AG08396 (cell line): ENCODE measurements at places on chromosomes 11 and 22.

DNA sequence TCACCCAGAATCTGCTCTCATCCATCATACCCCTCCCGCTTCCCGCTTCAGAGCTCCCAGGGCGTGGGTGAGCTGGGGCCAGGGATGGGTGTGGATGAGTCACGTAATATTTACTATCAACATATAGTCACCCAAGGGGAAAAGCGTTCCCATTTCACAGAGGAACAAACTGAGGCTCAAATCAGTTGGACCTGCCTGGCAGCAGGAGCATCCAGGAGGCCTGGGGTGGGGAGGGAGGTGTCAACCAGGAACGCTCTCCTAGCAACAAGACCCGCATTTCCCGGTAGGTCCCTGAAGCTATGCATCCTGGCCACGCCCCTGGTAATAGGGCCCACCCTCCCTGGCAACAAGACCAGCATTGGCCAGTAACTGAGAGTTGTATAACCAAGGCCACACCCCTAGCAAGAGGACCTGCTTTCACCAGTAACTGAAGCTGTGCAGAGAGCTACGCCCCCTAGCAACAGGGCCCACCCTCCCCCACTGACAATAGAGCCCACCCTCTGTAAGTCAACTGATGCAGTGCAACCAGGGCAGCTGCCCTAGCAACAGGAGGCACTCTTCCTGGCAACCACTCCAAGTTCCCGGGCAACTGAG lies 32.7 kb upstream of the TXNRD2 start:
- DNase-seq = peak; percentile 80

DNA sequence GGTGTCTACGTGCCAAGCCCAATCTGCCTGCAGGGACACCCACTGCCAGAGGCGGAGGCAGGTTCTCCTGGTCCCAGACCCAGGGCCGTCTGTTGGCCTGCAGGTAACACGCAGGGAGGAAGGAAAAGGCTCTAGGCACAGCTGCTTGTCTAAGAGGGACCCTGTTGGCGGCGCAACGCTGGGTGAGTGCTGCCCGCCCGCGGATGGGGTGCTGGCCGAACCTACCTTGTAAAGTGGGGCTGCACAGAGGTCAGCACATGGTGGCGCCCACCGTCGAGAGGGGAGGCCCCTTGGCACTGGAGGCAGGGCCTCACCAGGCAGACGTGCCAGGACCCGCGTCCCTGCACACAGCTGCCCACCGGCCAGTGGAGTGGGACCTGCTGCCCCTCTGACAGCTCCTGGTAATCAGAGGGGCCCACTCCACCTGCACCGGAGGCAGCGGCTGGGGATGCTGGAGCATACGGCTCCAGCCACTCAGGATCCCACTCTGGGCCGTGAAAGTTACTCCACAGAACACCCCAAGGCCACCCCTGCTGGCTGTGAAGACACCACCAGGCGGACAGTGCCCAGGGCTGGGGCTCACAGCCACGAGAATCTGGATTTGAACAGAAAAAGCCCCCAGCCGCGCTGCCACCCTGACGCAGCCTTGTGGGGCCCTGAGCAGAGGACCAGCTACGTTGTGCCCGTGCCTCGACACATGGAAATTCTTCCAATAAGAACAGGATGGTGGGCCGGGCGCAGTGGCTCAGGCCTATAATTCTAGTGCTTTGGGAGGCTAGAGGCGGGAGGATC lies 24.0 kb downstream of the TBX1 start:
- no peak for DNase-seq

DNA sequence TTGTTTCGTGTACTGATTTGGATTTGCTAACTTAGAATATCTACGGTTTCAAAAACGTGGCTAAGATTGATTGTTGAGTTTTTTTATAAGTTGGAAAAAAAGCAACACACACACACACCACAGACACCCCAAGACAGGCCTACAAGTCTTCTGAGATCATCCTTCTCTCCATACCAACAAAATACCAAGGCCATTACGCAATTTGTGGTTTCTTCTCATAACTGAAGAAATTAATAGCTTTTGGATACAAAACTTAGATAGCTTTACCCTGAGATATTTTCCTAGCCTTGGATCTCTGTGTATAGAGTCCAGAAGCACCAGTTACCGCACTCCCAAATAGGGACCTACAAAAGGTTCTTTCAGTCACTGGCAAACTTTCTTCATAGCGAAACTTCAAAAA lies 113.6 kb downstream of the SIK3 start:
- peak; percentile 32 for DNase-seq

GRCh38 chr22:32532820-32533128 lies 58.2 kb downstream of the FBXO7 start:
- no peak for DNase-seq

DNA sequence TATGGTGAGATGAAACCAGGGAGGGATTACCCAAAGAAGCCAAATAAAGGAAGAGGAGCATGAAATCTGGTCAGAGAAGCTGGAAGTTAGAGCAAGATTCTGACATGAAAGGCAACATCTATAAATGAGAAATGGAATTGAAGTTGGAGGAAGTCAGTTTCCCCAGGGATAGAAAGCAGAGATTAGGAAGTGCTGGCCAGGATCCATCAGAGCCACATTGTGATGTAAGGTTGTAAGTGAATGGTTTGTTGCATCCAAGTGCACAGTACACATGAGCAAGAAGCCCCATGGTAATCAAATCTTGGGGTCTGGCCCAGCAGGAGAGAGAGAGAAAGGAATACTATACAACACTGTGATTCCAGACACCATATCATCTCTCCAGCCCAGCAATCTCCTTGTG lies 6.6 kb upstream of the NLRP10 start:
- no peak for DNase-seq

- DNase-seq = no peak
Observed at GRCh38 chr11:115941044-115941443, 436.8 kb upstream of the CADM1 start.

DNA sequence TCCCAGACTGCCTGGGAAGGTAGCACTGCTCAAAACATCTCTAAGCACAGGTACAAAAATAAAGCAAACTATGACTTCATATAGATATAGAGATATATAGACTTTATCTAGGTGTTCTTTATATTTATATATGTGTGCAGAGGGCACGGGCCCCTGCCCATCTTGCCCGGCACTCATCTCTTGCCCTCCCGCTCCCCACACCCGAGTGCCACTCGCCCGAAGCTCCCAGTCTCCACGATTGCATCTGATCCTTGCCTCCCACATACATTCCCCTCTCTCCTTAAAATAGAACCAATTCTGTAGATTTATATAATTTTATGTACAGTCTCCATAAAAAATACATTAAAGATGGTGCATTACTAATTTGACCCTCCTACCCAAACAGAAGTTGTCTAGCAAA lies 55.5 kb downstream of the IGSF9B start:
- DNase-seq = no peak

DNA sequence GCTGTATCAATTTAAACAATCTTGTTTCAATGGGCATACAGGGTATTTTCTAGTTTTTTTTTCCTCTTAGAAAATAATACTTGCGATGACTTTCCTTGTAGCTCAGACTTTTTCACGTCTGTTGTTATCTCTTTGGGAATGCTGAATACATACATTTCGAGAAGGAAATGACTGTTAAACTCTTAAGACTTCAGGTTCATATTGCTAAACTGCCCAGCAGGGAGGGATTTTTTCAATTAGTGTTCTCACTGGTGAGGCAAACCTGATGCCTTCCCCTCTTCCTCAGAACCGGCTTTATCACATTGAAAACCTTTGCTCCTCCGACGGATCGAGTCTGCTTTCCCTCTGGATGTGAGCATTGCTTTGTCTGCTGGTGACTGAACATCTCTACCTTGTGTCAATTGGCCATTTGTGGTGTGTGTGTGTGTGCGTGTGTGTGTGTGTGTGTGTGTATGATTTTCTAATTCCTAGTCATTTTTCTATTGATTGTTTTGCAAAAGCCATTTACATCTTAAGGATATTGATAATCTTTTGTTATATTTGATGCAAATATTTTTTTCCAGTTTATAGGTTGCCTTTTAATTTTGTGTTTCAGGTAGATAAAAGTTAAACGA lies 6.6 kb downstream of the NEAT1 start:
- DNase-seq = peak; percentile 3

DNA sequence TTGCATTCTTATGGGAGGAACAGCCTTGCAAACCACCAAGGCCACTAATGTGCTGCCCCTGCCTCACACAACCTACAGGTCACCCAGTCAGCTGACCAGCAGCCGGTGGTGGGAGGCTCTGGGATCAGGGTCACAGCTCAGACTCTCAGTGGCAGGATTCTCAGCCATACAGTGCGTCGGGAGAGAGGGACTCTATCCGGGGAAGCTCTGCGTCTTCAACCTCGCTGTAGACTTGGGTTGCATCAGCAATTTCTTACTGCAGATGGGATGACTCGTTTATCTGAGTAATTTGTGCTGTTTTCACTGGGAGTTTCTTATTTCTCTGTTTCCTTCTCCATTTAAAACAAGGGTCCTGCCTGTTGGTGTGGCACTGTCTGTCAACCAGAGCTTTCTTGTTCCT lies 257.7 kb downstream of the TBC1D22A start:
- peak; percentile 51 for DNase-seq

DNA sequence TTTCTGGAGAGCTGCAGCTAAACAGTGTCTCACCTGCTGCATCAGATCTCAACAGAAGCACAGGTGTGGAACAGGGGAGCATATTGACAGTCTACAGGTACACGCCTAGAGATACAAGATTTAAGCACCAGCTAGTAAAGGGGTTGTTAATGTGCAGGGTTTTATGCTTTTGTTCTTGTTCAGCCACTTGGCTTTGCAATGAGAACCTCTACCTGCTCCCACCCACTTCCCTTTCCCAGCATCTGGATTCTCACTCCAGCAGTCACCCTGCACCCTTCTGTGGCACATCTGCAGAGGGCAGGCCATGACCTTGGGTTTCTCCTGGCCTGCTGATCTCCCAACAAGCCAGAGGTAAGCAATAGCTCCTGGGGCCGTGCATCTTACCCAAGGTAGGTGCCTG lies 446.6 kb downstream of the BUD13 start:
- no peak for DNase-seq

GRCh38 chr11:45616802-45617549 lies 48.4 kb downstream of the CHST1 start:
- DNase-seq = no peak

- peak; percentile 3 for DNase-seq
Observed at GRCh38 chr11:117979481-117980211, 6.5 kb upstream of the IL10RA start.

DNA sequence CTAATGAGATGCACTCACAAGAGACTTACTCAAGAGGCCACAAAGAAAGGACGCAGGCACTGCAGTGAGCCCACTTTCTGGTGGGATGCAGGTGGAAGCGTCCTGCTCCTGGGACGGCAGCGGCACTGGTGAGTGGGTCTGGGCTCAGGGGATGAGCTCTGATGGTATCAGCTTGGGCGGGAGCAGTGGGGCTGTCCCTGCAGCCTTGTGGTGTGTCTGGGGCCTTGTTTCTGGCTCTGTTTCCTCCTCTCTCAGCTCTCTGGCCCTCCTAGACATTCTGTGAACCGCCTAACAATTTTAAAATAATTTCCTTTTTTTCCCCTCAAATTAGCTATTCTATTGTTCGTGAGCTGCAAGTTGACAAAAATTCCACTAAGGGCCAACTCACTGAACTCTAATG lies 8.8 kb upstream of the ST14 start:
- no peak for DNase-seq

GRCh38 chr11:30149998-30150397 lies 80.8 kb upstream of the FSHB start:
- no peak for DNase-seq

- DNase-seq = peak; percentile 69
Observed at GRCh38 chr11:19311308-19312030, 70.7 kb upstream of the E2F8 start.

- no peak for DNase-seq
Observed at GRCh38 chr22:36196254-36197064, 5.2 kb downstream of the APOL4 start.

DNA sequence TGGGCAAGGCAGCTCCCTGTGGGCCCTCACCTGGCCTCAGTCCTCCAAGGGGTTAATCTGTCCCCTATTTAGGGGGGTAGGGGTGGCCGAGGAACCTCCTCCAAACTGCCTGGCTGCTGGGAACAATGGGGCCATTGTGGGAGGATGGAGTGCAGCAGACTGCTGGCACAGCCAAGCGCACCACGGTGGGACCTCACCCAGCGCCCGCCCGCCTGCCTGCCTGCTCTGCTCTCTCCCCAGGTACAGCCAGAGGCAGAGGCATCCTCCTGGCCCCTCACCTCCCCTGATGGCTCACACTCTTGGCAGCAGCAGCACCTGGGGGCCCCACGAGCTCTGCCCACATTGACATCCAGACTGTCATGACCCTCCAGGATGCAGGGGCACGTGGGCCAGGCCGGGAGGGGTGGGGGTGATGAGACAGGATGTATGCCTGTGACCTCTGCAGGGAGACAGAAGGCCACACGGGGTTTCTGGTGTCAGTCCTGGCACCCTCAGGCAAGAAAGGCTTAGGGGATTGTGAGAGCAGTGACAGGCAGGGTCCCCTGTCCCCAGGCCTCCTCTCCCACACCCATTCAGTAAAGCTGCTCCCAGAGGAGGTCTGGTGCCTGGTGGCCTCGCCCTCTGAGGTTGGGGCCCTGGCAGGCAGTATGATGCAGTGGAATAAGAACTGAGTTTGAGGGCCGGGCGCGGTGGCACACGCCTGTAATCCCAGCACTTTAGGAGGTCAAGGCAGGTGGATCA lies 11.4 kb downstream of the BCL9L start:
- DNase-seq = no peak

GRCh38 chr11:13874597-13874996 lies 87.9 kb upstream of the SPON1 start:
- no peak for DNase-seq

GRCh38 chr22:23529166-23530103 lies 50.7 kb downstream of the IGLL1 start:
- no peak for DNase-seq

- DNase-seq = no peak
Observed at GRCh38 chr22:25650833-25651232, 86.4 kb downstream of the GRK3 start.

DNA sequence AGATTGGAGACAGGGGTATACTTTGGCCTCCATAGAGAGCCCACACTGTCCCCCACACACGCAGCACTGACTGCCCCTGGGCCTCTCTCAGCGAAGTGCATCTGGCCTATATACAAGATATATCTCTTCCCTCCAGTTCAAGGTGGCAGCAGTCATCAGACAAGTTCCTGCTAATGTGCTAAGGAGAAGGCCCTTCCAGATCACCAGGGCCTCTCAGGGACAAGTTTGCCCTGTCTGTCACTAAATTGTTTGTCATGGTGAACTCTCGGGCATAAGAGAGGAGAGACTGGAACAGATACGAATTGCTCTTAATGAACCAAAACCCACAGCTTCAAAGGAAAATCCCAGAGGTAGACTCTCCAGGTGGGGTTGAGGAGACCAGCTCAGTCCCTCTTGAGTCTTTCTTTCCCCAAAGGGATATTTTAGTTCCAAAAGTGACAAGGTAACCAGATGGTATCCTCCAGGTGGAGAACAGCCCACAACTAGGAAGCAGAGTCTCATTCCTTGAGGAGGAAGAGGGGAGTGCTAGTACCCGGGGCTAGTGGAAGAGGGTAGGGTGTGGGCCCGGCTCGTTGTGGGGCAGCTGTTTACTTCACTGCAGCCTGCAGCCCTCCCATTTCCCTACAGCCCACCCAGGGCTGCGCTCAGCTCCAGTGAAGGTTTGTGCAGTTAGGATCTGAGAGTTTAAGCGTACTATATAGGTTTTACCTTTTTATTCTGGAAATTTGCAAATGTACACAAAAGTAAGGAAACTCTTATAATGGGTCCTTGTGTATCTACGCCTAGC lies 2.2 kb upstream of the SLC35C1 start:
- no peak for DNase-seq
